CD4-positive, alpha-beta T cell treated with Interleukin-1 beta for 1 hour (primary cell): ENCODE measurements at places on chromosomes 2 and 18.
A peak's percentile ranks its signal among the peaks of the same experiment; 100 is the strongest.

- DNase-seq, result no peak
Measured at GRCh38 chr18:37339701-37340215, 225.8 kb downstream of the CELF4 start.

- no peak for DNase-seq
Measured at GRCh38 chr18:74255131-74255616, 36.6 kb downstream of the CYB5A start.

DNA sequence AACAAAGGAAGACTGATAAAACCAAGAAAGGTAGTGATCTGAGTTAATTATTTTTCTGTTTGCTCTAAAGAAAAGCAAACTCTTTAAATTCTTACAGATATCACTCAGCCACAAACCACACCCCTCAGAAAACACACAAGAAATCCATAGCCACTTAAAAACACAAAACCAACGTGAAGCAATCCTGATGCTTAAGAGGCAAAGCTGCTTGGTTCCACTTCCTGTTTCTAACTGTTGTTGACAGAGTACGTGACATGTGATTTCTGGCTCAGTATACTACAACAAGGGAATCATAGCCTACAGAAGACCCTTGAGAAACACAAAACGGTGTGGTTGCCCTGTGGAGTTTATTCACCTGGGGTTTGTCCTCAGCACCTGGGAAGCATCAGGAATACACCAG, 240.9 kb upstream of the APCDD1 start:
- DNase-seq, result peak; percentile 12

DNA sequence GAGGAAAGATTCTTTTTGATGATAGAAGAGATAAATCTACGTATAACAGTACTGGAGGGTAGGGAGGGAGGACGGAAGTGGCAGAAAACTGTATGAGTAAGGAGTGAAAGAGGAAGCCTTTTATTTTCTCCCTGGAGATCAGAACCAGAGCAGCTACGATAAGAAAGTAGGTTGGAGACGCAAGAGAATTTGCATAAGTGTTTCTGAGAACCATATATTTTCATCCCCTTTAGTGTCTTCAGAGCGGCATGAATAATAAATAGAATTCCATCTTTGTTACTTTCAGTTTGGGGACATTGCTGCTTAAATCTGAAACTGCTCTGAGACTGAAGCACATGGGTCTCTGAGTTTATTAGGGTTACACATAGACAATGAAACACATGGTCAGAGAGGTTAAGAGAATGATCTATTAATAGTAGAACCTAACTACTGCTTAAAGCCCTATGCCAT, 230.2 kb upstream of the TNP1 start:
- no peak for DNase-seq

- no peak for DNase-seq
Measured at GRCh38 chr18:5395860-5396448, 100.4 kb upstream of the ZBTB14 start.

DNA sequence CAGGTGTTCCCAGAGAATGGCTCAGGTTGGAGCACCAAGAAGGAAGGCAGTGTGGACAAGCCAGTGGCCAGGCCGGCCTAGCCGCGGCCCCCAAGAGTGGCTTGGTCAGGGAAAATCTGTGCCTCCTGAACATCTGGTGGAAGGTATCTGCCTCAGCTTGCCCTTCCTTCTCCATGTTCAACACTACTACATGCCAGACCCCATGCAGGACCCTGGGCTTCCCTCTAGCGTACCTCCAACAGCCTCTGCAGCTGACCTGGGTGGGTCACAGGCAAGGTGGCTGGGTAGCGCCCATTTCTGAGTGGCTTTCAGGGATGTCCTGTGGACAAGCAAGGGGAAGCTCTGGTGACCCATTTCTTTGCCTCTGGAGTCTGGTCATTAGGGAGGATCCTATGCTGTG, 7.7 kb downstream of the WNT10A start:
- no peak for DNase-seq

GRCh38 chr2:80292474-80292873, 12.1 kb downstream of the LRRTM1 start:
- no peak for DNase-seq

DNA sequence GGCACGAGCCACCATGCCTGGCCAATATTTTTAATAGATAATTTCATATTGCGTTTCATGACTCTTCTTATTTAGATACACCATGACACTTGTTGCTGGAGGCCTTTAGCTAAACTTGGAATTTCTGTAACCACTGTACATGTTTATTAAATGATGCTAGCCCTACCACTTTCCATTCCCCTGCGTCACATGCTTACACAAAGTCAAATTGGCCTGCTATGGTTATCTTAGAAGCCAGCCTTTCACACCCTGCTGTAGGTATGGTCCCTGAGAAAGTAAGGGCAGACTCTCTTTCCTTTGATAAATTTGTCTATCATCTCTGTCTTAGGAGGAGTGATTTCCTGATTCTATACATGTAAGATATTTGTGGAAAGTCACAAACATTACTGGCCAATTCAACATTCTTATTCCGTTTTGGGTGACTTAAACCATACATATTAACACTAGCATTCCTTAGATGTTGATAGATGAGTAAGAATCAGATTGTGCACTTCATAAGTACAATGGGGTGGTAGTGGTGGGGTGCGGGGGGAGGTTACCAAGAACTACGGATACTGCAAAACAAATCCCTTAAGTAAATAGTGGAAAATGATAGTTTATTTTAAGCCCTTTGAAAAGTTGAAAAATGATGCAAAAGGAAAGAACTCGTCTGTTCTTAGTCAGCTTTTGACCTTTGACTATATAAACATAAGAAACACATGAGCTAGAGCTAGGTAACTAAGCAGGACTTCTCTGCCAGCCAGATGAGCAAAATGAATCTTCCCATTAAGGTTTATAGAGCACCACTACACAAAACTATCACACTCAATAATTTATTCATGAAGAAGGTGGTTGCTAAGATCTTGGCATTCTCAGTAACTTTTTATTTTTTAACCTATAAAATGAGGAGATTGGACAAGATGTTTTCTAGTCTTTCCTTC, 7.9 kb upstream of the NDUFV2 start:
- DNase-seq, result no peak

GRCh38 chr2:146734042-146734820, 1110.6 kb upstream of the ACVR2A start:
- DNase-seq, result no peak

DNA sequence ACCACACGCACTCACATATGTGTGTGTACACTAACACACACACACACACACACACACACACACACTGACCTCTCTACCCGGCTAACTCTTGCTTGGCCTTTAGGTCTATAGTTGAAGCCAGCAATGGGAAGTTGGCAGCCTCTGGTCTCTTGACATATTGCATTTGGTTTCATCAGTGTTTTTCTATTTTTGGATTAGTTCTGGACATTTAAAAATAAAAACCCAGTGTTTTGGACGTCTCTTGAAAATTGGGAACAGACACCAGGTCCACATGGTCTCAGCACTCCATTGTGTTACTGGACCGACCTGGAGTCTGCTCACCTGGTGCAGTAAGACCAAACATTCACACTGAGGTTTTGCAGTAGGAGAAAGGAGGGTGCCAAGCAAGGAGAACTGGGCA, 50.4 kb upstream of the AFF3 start:
- no peak for DNase-seq

- no peak for DNase-seq
Measured at GRCh38 chr2:85765081-85765731, 11.4 kb downstream of the ATOH8 start.

DNA sequence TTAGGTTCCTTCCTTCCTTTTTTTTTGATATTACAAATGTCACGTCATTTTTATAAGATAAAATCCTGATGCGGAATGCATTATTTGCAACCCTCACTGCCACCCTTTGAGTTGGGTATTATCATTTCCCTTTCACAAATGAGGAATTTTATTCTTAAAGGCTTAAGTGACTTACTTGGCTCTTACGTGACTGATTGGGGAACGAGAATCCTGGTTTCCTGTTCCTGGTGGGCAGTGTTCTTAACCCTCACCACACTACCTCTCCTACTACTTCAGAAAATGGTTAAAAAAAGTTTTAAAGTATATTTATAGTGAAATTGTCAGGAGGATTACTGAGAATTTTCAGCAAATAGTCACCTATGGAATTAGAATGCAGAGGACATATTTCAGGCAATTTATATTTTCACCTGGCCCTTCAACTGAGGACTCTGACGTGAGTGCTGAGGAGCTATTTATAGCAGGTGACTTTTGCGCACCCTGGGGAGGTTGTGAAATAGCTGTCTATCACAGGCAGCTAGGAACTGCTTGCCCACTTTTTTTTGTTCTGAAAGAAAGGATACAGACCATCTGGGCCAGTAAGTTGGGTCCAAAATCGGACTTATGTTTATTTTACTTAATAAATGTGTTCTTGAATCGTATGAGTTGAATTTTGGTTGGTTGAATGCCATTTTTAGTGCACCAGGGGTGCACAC, 18.7 kb upstream of the RASGRP3 start:
- DNase-seq, result no peak

- no peak for DNase-seq
Measured at GRCh38 chr2:68878753-68879152, 7.6 kb upstream of the BMP10 start.

DNA sequence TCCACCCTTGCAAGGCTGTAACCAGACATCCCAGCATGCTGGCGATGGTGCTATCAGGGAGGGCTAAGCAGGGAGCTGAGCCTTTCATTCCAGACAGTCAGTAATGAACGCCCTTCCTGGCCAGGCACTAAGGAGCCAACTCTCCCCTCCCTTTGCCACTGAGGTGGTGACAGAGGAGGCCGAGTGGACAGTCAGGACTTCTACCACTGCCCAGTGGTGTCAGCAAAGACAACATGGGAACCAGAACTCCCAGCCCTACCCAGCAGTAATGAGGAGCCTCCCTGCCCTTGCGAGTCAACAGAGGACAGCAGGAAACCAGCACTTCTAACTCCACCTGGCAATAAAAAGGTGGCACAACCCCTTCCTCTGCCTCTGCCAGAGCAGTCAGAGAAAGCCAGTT, 68.6 kb downstream of the ZAP70 start:
- DNase-seq, result no peak

- DNase-seq, result no peak
Measured at GRCh38 chr2:172460780-172461201, 33.4 kb downstream of the ITGA6 start.

GRCh38 chr2:45470531-45470930, 140.5 kb downstream of the SRBD1 start:
- no peak for DNase-seq

- DNase-seq, result no peak
Measured at GRCh38 chr18:574865-575645, 5.1 kb upstream of the CETN1 start.

DNA sequence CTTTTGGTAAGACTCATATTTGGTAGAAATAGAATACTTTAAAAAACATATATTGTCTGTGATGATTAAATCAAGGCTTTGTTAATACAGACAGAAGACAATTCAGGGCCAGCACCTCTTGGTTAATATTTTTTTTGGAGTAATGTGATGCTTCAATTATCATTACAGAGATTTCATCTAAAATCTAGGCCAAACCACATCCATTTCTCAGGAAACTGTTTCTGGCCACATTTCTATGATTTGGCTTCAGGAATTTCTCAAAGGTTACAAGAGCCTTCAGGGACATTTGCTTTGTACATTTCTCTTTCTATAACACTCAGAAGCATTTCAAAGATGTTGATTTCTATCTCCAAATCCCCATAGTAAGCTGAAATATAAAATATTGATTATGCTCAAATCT, 614.9 kb downstream of the LRP1B start:
- DNase-seq, result no peak

DNA sequence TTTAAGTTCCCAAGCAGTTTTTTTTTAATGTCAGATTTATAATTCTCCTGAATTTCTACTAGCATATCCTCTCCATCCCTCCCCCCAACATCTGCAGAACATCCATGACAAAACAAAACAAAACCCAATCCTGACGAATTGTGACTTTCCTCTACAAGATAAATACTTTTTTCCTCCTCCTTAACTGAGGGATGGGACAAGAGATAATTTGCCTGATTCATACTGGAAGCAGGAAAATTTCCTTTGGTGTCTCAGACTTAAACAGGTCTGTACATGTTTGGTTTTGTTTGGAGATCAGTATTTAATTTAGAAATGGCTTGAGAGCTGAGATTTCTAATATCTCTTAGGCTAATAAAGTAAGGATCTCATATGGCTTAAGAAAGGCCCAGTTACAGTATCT, 2.2 kb downstream of the CAVIN2 start:
- no peak for DNase-seq

GRCh38 chr2:196314780-196315179, 143.4 kb upstream of the STK17B start:
- no peak for DNase-seq

- no peak for DNase-seq
Measured at GRCh38 chr2:69456950-69457445, 19.8 kb upstream of the NFU1 start.

DNA sequence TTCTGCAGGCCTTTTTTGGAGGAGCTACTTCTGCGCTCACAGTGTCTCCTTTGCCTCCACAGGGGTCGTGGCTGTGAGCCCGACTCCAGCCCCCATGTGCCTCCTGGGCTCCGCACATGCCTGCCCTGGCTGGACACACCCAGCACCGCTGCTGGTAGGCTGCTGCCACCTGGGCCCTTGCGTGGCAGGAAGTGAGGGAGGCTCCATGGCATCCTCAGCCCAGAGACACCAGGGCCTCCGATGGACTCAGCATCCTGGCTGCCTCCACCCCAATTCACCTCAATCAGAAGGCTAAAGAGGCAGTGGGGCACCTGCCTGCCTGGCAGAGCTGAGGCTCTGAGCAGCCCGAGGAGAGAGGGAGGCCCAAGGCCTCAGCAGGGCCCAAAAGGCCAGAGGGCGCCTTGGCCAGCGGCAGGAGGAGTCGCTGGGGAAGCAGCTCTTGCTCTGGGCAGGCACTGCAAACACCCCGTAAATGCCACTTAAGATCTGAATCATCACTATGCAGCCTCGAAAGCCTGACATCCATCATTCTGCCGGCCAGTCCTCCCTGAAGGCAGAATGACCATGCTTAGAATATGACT, 68.3 kb upstream of the OTOS start:
- no peak for DNase-seq

GRCh38 chr2:105398336-105399206, at the start of gene FHL2:
Gene FHL2, minus strand, starts transcription at chr2:105399051. Its CDS starts 12,535 bp downstream, at chr2:105386516.
- DNase-seq, result peak; percentile 64

DNA sequence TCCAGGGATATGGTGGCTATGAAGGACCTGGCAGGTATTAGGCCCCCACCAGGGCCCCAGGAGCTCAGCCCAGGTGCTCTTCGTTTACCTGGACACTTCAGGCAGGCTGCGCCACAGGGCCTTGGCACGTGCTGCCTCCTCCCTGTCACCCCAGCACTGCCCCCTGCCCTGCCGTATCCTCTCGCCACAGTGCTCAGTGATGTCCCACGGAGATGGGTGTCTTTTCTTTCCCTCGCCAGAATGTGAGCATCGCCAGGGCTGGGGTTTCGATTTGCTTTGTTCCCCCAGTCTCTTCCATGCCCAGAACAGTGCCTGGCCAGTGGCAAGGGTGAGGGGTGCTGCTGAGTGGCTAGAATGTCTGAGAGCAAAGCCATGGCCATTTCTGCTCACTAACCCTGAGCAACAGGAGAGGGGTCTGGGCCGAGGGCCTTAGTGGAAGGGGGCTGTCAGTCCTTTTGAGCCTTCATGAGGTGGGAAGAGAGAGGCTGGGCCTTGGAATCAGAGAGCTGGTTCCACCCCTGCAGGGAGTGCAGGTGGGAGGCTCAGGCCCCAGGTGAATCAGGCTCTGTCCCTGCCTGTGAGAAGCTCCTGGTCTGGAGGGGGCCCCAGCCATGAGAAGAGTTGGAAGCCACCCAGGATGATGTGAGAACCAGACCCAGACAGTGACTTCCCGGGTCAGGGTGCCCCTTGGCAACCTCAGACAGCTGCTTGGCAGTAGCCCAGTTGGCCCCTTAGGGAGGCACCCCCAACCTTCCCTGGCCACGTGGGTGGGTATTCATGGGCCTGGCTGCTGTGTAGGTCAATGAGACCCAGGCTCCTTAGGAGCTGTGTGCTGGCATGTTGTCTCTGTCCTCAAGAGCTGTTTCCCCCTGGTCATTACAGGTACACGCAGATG, 129.9 kb upstream of the HS6ST1 start:
- no peak for DNase-seq
